ENCODE measurements at places on chromosomes 1 and 21. TPM values are rescaled to one million over a fixed set of nuclear protein-coding genes. Genes with fewer than 3 reads are reported as not detected.

AGRN gene
- 108 TPM for total RNA-seq

S100A7 gene
- total RNA-seq: not detected

WDR77 gene
- 48.4 TPM for total RNA-seq

TRIM67 gene
- total RNA-seq: 0.09 TPM

CYP4X1 gene
- not detected for total RNA-seq

PRPF38B gene
- total RNA-seq: 21.9 TPM

TMEM50B gene
- total RNA-seq: 10.7 TPM

HSD11B1 gene
- total RNA-seq: 0.26 TPM

CENPS gene
- total RNA-seq: 32.5 TPM

AGMAT gene
- 5.4 TPM for total RNA-seq

AMPD1 gene
- total RNA-seq: not detected

MROH9 gene
- not detected for total RNA-seq

SELE gene
- total RNA-seq: not detected

OR2T33 gene
- total RNA-seq: not detected

STUM gene
- not detected for total RNA-seq

TAS1R1 gene
- not detected for total RNA-seq

C1orf87 gene
- not detected for total RNA-seq

TNFAIP8L2 gene
- not detected for total RNA-seq

MNDA gene
- total RNA-seq: not detected

TMEM167B gene
- total RNA-seq: 9.8 TPM

C8A gene
- total RNA-seq: not detected

IRF6 gene
- total RNA-seq: 0.16 TPM

Measured in A549 treated with GW870086 at 1 μM for 4 hours (cell line).